ENCODE measurements at places on chromosomes 7 and 10.
A peak's percentile ranks its signal among the peaks of the same experiment; 100 is the strongest.

GRCh38 chr7:108079276-108079647 lies 50.9 kb downstream of the LAMB4 start:
- DNase-seq, result no peak

DNA sequence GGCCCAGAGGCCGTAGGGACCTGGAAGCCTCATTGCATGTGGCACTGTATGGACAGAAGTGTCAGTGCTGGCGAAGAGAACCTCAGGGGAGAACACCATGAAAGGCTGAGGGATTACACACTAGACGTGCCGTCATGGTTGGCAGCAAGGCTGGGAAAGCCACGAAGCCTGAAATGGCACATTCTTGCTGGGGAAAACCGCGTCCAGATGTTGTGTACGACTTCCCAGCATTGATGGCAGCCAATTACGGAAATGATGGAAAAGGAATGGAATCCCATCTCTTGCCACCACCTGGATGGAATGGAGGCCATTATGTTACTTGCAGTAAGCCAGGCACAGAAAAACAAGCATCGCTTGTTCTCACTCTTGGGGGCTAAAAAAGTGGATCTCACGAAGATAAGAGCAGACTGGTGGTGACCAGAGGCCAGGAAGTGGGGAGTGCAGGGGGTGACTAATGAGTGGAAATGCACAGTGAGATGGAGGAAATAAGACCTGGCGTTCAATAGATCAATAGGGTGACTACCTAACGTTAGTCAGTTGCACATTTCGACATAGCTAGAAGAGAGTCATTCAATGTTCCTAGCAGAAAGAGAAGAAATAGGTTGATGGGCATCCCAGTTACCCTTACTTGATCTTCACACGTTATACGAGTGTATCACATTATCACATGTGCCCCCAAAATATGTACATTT lies 14.6 kb upstream of the PWWP2B start:
- DNase-seq, result no peak

GRCh38 chr7:45917658-45918057 lies 3.4 kb downstream of the IGFBP3 start:
- peak; percentile 76 for DNase-seq

- DNase-seq, result no peak
Measured at GRCh38 chr7:43077732-43078391, 34.6 kb upstream of the HECW1 start.
